ENCODE measurements at places on chromosomes 16 and 17.

DNA sequence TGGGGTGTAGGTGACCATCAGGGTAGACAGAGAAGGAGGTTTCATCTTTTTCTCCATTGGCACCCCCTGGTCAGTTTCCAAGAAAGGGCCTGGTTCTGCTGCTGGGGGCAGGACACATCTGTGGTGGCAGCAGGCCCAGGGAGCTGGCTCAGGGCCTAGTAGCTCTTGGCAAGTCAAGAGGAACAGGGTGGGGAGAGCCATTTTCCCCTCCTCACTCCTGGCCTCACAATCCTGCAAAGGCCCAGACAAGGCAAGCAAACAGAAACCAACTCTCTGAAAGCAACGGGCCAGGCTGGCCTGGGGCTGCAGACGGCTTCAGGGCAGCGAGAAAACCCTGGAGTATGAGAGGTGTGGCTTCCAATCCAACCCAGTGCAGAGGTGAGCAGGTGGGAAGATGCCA lies 192.9 kb upstream of the DYNLRB2 start:
- no peak for DNase-seq

DNA sequence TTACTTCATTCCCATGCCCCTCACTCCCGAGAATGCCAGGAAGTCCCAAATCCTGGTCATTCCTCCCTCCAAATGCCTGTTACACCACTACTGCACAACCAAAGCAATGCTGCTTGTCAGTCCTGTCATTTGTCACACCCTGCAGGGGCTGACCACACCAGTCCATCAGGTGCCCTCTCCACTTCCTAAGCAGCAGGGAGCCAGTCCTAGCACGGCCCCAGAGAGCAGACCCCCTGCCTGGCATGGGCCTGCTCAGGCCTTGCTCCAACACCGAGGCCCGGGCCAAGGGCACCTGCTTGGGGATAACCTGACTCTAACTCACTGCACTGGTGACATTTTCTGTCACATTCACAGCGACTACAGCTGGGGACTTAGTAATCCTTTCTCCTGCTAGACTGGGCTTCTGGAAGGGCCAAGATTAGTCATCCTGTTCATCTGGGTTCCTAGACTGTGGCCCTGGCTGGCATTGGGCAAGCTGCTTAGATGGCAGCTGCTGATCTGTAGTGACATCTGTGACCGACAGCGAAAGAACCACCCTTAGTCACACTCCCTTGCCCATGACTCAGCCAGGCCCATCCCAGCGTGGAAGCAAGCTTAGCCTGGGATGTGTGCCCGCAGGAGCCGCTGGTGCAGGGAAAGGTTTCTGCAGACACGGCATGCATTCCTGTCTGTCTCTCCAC lies 5.4 kb downstream of the ALYREF start:
- DNase-seq: no peak

GRCh38 chr16:12245921-12246720 lies 269.6 kb downstream of the SNX29 start:
- DNase-seq: no peak

DNA sequence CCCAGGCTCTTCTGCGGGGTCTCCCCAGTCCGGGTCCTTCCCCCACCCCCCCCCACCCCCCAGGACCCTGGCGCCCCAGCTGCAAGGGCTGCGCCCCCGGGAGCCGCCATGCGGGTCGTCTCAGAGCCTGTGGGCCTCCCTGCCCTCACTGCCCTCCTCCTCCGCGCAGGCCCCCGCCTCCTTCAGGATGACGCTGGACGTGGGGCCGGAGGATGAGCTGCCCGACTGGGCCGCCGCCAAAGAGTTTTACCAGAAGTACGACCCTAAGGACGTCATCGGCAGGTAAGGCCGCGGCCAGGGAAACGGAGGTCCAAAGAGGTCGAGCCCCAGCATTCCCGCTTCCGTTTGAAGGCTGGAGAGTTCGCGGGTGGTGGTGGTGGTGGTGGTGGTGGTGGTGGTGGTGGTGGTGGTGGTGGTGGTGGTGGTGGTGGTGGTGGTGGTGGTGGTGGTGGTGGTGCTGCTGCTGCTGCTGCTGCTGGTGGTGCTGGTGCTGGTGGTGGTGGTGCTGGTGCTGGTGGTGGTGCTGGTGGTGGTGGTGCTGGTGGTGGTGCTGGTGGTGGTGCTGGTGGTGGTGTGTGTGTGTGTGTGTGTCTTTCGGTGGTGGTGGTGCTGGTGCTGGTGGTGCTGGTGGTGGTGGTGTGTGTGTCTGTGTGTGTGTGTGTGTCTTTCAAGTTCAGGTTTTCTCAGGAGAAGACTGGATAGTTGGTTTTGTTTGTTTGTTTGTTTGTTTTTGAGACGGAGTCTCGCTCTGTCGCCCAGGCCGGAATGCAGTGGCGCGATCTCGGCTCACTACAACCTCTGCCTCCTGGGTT lies 615 bp downstream of the PHKG2 start:
- no peak for DNase-seq

DNA sequence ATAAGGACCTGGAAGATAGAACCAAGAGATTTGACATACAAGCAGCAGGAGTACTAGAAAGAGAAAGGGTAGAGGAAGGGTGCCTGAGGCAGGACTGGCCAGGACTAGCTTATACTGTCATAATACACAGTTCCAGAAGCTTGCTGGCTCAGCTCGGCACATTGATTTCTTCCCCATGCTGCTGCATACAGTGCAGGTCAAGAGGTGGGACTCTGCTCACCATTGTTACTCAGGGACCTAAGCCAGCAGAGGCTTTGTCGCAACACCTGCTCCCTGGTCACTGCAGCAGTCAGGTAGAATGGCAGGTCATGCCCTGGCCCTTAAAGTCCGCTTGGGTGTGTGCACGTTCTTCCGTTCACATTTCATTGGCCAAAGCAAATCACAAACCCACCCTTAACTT lies 32.8 kb downstream of the LDHD start:
- no peak for DNase-seq

DNA sequence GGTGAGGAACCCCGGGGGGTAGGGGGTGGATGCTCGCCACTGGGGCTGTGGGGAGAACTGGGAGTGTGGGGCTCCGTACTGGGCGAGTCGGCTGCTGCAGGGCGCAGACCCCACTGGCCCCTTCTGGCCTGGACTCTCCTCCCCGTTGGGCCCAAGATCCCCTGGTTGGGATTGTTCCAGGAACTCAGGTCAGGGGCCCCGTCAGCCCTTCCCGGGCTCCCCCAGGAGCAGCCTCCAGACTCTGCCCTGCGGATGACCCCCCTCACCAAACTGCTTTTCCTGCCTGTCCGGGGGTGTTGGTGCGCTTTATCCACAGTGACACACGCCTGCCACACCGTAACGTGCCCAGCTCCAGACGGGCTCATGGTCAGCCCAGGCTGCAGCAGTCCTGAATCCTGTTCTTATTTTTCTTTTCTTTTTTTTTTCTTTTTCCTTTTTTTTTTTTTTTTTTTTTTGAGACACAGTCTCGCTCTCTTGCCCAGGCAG lies 21.1 kb downstream of the CENPX start:
- DNase-seq: no peak

GRCh38 chr17:5819396-5819795 lies 235.1 kb upstream of the NLRP1 start:
- no peak for DNase-seq

All from stimulated activated naive CD4-positive, alpha-beta T cell (primary cell).